ENCODE measurements at places on chromosomes 11 and 22.

GRCh38 chr11:19345848-19346681, 105.3 kb upstream of the E2F8 start:
- DNase-seq, result no peak

DNA sequence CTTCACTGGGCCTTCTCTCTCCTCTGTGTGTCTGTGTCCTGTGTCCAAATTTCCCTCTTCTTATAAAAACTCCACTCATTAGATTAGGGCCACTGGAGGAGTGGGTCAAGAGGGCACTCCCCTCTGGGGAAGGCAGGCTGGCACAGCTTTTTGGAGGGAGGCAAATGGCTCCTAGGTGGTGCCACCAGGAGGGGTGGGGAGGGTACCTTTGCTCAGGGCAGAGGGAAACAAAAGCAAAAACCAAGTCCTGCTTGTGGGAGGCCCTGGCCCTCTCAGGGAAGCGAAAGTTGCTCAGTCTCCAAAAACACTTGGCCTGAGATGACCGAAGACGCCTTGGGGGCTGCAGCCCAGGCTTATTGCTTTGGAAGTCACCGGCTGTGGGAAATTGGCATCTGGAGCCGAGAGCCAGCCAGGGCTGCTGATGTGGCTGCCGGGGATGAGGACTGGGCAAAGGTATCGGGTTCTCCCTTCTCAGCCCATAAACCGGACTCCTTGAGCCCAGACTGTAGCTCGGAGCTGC, 48.2 kb upstream of the ANO1 start:
- DNase-seq, result no peak

- no peak for DNase-seq
Measured at GRCh38 chr11:82080160-82080559, 653.5 kb downstream of the FAM181B start.

DNA sequence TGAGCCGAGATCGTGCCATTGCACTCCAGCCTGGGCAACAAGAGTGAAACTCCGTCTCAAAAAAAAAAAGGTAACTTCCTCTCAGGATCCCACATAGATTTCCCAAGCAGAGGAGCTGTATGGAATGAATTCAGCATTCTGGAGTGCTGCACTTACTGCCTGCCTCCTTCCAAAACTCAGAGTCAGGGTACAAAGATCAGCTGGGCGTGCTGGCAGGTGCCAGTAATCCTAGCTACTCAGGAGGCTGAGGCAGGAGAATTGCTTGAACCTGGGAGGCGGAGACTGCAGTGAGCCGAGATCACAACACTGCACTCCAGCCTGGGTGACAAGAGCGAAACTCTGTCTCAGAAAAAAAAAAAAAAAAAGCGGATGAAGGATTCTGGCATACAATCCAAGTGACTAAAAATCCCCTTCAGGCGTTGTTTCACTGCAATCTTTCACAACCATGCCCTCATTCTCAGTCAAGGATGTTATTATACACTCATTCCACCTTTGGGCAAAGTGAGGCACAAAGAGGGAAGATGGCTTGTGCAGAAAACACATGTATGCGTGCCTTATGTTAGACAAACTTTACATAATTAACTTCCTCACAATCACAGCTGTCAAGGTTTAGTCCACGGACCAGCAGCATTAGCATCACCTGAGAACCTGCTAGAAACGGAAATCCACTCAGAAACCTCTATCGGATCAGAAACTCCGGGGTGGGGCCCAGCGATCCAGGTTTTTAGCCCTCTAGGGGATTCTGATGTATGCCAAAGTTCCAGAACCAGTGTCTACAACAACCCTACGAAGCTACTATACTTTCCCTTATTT, 1.1 kb upstream of the NOL12 start:
- DNase-seq, result no peak

- DNase-seq, result no peak
Measured at GRCh38 chr11:61950035-61950547, at the start of gene BEST1. Gene BEST1 (plus strand): TSS chr11:61950351. CDS start chr11:61951807, 1,456 bp downstream.

GRCh38 chr11:5531053-5531831, 14.7 kb upstream of the UBQLNL start:
- DNase-seq, result no peak

GRCh38 chr11:83310718-83311117, 24.6 kb upstream of the CCDC90B start:
- DNase-seq, result no peak

GRCh38 chr22:41908411-41909309, 6.2 kb downstream of the SHISA8 start:
- DNase-seq, result no peak

DNA sequence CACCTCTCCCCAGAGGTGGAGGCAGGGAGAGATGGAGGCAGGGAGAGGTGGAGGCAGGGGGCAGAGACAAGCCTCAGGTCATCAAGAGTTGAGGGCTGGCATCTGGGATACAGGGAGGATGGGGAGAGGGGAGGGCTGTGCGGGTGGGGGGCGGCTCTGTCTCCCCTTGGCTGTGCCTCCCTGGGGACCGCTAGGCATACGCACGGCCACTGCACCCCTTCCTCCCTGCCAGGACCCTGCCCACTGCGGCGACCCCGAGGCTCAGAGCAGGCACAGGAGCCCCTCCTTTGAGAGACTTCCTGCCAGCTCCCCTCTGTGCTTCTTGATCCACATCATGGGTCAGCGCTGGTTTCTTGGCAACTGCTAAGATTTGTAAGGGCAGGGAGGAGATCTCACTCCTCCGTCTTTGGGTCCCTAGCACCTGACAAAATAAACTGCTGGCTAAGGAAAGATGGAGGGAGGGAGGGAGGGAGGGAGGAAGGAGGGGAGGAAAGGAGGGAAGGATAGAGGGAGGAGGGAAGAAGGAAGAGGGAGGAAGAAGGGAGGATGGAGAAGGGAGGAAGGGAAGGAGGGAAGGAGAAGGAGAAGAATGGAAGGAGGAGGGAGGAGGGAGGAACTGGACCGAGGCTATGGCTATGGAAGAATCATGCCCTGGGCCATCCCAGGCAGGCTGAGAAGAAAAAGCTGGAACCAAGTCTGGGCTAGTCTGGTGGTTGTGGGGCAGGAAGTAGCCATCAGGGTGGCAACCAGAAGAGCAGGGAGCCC, 18.5 kb downstream of the PRR33 start:
- DNase-seq, result no peak

- DNase-seq, result no peak
Measured at GRCh38 chr22:19728271-19728670, 4.9 kb downstream of the GP1BB start.

DNA sequence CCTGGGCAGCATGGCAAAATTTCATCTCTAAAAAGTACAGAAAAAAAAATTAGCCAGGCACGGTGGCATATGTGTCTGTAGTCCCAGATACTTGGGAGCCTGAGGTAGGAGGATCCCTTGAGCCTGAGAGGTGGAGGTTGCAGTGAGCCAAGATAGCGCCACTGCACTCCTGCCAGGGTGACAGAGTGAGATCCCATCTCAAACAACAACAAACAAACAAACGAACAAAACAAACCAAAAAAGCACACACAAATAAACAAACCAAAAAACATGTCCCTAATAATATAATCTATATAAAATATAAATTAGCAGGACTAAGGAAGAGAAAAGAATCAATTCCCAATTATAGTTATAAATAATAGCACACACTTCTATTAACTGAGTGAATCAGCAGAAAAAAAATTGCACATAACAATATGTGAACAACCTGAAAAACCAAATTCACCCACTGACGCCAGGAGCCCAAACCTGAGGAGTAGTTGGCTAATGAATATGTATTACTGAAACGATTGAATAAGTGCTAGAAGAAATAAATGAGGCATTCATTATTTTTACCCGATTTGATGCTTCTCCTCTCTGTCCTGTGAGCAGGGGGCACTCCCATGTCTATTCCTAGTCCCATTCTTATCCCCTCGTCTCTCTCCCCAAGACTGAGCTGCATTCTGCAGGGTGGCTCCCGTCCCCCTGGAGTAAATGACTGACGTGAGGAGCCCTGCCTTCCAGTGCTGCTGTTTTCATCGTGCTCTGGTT, 108.2 kb upstream of the TOP3B start:
- no peak for DNase-seq

All from activated CD4-positive, CD25-positive, alpha-beta regulatory T cell (primary cell).